ENCODE measurements at places on chromosomes 4 and X. TPM values are rescaled to one million over a fixed set of nuclear protein-coding genes. Genes with fewer than 3 reads are reported as not detected.

- DNase-seq: peak; percentile 36
Measured at GRCh38 chrX:46573892-46574773, 568 bp downstream of the CHST7 start.

Gene ATP1B4
- polyA plus RNA-seq: 296 TPM

DNA sequence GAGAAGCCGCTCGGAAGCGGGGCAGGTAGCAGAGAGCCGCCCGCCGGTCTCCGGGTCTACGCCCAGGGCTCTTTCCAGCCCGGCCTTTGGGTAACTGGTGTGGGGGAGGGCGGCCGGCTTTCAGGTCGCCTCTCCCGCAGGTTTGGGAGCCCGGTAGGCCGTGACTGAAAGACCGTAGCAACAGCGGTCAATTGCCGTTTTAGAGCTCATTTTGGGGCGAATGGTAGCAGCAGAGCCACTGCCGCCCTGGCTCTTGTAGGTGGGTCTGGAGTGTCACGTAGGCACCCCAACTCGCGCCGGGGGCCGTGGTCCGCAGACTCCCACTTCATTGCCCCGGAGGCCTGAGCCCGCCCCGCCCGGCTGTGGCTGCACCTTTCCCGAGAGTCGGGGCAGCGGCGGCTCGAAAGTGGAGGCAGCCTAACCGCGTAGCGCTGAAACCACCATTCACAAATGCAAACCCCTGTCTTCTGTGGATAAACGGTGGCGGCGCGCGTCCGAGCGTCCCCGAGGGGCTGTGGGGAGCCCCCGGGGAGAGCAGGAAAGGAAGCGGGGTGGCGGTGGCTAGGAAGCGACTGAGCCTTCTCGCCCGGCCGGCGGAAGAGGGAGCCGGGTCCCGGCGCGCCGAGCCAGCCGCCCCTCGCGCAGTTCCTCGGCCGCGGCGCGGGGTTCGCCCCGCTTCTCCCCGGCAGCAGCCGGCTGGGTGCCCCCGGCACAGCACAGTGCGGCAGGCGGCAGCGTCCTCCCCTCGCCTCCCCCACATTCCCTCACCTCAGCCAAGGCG lies 2185.1 kb upstream of the TENM3 start:
- peak; percentile 13 for DNase-seq

GRCh38 chrX:2799369-2799768 lies 29.4 kb upstream of the GYG2 start:
- no peak for DNase-seq

DNA sequence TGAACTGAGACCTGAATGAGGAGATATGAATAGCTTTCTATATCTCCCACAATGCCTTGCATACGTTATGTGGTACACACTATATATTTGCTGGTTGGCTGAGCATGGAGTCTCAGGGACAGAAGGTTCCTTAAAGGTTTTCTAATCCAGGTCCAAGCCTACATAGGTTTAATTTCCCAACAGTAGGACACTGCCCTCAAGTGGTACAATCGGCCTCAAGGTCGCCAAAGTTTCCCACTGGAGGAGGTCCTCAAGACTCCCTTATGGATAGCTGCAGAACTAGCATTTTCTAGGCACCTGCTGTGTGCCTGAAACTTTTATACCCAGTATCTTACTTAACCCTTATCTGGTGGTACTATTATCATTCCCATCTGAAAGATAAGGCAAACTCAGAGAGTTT lies 21.0 kb upstream of the EFNB1 start:
- no peak for DNase-seq

DNA sequence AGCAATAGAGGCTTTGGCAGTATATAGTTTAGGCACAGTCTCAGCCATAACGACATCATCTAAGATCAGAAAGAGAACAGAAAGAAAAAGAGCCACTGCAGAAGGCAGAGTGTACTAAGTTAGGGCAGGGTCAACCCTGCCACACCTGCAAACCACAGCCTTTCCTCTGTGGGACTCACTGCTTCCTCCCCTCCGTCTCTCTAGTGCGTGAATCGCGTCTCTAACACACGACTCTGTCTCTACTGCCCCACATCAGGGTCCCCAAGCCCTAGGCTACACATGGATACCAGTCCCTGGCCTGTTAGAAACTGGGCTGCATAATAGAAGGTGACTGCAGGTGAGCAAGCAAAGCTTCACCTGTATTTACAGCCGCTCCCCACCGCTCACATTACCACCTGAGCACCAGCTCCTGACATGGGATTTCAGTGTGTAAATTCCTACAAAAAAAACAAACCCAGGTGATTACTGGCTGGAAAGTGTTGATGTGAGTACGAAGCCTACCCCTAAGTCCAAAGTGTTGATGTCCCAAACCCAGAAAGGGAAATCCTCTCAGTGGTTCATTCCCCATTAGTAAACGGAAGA lies 128.9 kb downstream of the PRKX start:
- DNase-seq: no peak

DNA sequence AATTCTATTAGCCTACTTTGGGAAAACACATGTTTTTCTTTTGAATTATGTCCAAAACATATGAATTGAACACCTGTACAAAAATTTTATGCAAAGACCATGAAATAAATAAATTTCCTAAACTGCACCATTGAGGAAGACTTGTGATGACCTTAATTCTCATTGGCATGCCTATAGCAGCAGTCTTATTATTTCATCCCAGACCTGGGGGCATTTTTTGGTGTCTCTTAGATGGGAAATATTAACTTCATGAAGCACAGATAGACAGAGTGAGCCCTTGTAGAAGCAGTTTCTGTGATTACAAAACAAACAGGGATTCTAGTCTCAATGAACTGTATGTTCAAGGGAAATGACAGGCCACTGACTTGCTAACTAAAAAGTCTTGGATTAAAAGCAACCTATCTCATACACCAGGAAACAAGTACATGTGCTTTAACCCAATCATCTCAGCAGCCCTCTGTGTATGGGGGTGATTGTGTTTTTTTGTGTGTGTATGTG lies 32.0 kb upstream of the HPGD start:
- peak; percentile 15 for DNase-seq

GRCh38 chr4:42104521-42104920 lies 47.9 kb downstream of the BEND4 start:
- DNase-seq: no peak

DNA sequence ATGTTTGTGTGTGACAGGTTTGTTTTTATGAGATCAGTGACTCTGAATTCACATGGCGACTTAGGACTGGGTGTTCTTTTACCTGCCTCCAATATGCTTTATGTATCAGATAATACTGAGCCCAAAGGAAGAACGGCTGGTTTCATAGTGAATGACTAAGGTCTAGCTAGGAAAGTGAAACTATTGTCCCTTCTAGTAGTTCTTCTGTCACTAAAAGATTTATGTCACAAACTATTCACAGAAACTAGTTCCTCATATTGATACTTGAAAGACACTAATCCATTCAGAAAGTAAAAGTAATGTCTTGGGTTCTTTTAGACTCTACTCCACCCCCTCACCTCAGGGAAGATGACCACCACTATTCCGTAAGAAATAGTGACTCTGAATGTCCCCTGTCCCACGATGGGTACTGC lies 81.7 kb downstream of the EGF start:
- no peak for DNase-seq

GRCh38 chr4:30172416-30172815 lies 547.8 kb upstream of the PCDH7 start:
- DNase-seq: no peak

DNA sequence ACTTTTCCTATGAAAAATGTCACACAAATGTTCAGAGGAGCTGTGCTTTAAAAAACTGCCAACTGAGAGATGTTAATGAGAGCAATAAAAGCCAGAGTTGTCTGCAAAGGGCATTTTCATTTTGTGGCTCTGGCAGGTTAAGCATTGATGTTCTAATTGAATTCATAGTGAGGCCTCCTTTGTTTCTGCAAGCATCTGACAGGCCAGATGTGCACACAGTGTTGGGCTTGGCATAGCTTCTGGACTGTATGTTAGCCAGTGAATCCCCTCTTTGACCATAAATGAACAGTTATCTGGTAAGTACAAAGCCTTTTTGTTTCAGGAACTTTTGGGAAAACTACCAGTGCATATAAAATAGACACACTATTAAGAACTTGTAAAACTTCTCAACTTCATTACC lies 81.9 kb downstream of the JADE3 start:
- DNase-seq: no peak

GRCh38 chr4:1030031-1030430 lies 18.6 kb downstream of the FGFRL1 start:
- DNase-seq: no peak

DNA sequence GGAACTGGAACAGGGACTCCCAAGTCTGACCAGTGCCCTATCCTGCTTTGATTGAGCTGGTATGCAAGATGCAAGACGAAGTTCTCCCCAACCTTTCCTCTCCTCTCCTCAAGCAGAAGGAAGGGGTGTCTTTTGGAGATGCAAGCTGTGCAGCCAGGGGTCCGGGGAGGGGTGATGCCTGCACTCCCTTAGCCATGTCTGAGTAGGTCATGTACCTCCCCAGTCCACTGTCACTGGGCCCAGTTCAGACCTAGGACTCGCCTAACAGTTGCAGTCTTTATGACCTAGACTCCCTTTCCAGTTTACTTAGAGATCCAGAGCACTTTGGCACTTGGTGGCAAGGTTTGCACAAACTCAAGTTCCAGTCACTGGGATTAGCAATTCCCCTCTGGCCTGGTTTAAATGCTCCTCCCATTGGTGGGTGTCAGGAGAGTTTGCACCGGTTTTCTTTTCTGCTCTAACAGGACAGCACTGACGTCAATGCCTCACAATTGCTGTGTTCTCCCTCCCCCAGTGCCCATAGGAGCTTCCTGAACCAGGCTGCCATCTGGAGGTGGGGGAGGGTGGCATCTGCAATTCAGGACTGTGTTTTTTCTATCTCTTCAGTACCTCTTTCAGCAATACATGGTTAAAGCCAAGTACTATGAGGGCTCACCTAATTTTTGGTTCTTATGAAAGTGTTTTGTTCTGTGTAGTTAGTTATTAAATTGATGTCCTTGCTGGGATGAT lies 782.2 kb downstream of the ARAP2 start:
- no peak for DNase-seq

DNA sequence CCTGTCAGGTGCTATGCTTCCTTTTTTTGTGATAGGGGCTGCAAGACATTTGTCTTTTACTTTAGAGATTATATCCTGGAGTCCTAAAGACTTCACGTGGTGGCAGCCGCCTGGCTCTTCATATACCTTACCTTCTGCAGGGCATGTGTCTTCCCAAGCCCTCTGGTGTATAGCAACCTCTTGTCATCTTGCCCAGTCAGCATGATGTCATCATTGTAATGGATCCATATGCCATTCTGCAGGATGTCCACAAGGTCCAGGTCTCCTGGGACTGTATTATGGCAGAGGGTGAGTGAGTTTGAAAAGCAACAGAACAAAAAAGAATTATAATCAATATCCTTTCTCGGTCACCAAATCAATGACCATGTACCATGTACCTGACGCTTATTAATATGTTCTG lies 82.2 kb upstream of the SCOC start:
- DNase-seq: no peak

- DNase-seq: no peak
Measured at GRCh38 chr4:78293348-78293747, 236.2 kb downstream of the FRAS1 start.

DNA sequence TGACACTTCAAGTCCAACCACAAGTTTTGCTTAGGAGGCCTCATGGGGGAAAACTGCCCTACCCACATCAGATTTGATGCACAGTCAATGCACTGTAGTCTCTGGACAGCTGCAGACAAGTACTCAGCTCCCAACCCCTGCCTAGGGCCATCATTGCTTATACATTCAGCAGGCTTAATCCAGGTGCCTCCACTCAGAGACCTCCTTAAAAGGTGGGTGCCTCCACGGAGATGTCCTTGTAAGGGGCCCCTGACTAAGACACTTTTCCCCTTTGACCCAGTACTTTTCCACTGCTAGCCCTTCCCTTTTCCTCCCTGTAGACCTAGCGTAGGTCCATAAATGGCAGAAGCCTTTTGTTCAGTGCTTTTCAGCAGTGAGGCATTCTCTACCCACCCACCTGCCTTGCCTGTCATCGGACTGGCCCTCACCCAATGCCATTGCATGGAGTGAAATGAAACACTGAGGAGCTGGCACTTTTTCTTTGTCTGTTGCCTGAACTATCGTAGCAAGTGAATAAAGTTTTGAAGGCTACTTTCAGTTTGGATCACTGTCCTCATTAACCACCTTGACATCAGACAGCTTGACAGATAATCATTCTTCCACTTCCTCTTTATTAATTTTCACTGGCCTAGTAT lies 23.8 kb upstream of the PLK4 start:
- no peak for DNase-seq

Gene BOD1L1
- polyA plus RNA-seq: 28.8 TPM

DNA sequence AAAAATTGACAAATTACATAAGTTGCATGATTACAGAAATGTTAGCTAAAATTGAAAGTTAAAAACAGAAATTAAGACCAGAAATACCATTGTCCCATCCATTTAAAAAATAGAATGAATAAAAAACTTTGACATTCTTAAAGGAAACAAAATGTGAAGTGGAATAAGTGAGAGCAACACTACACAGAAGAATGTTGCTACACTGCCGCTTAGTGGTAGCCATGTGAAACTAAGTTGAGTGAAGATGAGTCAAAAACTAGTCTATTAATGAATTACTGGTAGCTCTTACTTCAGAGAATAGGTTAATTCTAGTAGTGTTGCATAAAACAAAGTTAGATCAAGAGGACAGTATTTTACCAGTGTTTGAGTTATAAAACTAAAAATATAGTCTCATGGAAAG lies 571.0 kb upstream of the KLHL4 start:
- DNase-seq: peak; percentile 4

DNA sequence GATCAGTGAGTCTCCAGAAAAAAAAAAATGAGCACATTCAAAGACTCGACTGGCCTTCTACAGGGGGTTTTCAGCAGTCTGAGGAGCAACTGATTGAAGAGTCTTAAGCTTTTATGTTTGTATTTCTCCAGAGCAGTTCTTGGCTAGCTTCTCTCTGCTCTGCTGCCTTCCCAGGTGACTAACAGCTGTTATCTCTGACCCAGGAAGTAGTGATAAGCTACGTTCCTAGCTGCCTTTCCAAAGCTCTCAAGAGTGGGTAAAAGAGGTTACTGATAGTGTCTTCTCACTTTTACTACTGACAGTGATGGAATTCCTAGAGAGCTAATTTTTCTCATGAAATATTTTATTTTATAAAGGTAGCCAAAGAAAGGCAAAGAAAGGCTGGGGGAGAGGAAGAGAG lies 66.6 kb downstream of the ENOX2 start:
- no peak for DNase-seq

Gene SHROOM3
- polyA plus RNA-seq: 34.3 TPM

DNA sequence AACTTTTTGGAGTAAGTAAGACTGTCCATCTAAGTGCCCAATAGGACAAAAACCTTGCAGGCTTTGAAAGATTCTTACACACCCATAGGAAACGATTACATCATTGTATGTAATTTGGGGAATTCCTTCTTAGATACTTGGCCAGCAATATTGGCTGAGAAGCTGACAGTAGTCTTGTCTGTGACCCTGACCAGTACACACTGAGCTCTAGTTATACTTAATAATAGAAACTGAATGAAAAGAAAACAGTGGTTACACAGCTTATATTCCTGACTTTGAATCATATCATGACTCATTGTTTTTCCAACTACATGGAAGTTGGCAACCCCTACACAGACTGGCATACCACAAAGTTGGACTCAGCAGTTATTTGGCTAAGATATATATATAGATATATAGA lies 7.1 kb upstream of the TLR2 start:
- no peak for DNase-seq

Gene CNGA1
- 0.23 TPM for polyA plus RNA-seq

Gene SUPT20HL1
- not detected for polyA plus RNA-seq

Gene AWAT2
- not detected for polyA plus RNA-seq

- no peak for DNase-seq
Measured at GRCh38 chr4:2066011-2066551, 7.0 kb downstream of the NAT8L start.

Data from hindlimb muscle (tissue), 1 donor.